ENCODE measurements at places on chromosomes 16 and 17.

GRCh38 chr16:13864689-13865088, 55.3 kb upstream of the ERCC4 start:
- DNase-seq: no peak

GRCh38 chr17:31524926-31525800, 133.7 kb downstream of the RAB11FIP4 start:
- peak; percentile 47 for DNase-seq

- DNase-seq: no peak
Measured at GRCh38 chr17:5299383-5299782, 17.3 kb downstream of the RABEP1 start.

DNA sequence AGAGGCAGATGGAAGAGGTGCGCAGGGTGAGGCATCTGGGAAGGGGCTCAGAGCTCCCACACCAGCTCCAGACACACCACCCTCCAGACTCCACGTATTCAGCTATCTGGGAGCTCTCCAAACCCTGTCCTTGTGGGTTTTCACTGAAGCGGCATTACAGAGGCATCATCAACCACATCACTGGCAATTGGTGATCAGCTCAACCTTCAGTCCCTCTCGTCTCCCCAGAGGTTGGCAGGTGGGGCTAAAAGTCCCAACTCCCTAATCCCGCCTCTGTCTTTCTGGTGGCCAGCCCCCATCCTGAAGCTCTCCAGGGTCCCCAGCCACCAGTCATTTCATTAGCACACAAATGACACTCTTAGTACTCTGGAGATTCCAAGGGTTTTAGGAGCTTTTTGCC, 123.9 kb downstream of the KCNJ12 start:
- DNase-seq: no peak

GRCh38 chr17:3535253-3535995, 22.2 kb downstream of the TRPV3 start:
- DNase-seq: no peak

GRCh38 chr16:57764341-57765159, 29.0 kb downstream of the KATNB1 start:
- peak; percentile 35 for DNase-seq

DNA sequence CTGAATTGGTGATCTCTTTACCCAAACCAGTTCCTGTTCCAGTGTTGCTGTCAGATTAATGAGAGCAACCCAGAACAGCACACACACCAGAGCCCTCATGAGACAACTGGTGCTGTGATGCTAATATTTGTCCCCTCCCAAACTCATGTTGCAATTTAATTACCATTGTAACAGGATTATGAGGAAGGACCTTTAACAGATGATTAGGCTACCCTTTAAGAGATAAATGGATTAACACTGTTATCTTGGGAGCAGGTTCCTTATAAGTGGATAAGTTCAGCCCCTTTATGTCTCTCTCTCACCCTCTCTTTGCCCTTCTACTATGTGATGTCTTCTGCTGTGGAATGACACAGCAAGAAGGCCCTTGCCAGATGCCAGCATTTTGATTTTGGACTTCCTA, 1.1 kb upstream of the CCDC182 start:
- no peak for DNase-seq

DNA sequence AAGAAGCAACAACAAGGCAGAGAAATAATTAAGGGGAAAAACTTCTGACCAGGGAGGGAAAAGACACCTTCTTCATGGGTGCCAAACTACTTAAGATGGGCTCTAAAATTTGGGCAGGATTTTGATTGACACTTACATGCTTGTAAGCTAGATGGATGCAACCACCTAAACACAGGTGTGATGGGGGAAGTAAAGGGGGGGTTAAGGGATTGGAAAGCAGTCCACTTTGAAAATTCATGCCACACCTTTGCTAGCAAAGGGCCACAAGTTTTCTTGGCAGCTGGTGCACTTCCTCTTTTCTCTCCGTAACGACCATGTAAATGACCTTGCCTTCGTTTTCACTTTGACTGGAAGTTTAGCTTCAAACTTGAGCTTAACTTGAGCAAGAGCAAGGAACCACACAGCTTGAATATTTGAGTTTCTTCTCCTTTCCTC, 14.3 kb upstream of the PRKAR1A start:
- DNase-seq: no peak

DNA sequence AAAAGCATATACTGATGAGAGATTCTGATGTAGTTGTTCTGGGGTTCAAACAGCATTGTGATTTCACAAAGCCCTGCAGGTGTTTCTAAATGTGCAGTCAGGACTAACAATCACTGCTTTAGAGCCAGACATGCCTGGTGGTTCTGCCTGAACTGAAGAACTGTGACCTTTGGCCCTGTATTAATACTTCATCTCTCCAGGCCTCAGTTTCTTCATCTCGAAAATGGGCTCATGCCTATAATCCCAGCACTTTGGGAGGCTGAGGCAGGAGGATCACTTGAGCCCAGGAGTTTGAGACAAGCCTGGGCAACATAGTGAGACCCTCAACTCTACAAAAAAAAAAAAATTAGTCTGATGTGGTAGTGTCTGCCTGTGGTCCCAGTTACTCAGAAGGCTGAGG, 3.9 kb downstream of the DNAI2 start:
- DNase-seq: no peak

DNA sequence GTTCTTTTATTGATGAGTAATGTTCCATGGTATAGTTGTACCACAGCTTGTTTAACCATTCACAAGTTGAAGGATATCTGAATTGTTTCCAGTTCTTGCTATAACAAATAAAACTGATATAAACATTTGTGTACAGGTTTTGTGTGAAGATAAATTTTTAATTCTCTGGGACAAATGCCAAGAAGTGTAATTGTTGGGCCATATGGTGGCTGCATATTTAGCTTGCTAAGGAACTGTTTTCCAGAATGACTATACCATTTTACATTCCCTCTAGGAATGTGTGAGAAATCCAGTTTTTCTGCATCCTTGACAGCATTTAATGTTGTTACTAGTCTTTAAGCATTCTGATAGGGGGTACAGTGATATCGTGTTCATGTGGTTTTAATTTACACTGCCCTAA, 368.5 kb downstream of the KIF2B start:
- no peak for DNase-seq

- DNase-seq: no peak
Measured at GRCh38 chr16:78065319-78065718, 34.1 kb upstream of the WWOX start.

GRCh38 chr16:56195151-56195550, 3.9 kb downstream of the GNAO1 start:
- no peak for DNase-seq

DNA sequence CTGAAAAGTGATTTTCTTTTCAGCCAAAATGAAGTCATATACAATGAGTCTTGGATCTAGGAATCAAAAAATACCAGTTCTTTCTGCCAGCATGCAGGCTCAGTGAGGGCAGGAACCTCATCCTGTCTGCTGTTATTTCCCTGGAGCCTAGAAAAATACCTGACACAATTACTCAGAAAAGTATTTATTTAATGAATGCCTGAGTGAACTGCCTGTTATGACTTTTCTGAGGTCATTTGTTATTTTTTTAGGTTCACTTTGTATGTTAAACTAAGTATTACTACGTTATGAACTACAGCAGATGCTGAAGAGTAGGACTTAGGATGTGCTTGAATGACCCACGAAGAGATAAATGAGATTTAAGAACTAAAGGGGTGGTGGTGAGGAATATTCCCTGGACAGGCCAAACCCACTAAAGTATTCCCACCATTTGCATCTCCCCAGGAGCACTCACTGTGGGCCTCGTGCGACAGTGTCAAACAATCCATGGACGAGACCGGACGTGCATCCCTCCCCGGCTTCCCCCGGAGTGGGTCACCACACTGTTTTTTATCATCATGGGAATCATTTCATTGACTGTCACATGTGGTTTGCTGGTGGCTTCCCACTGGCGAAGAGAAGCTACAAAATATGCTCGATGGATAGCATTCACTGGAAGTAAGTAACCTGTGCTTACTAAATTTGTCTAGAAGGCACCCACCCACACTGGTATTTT, 17.1 kb upstream of the VWA3A start:
- no peak for DNase-seq

GRCh38 chr16:56389554-56389953, 35.8 kb downstream of the AMFR start:
- peak; percentile 87 for DNase-seq

DNA sequence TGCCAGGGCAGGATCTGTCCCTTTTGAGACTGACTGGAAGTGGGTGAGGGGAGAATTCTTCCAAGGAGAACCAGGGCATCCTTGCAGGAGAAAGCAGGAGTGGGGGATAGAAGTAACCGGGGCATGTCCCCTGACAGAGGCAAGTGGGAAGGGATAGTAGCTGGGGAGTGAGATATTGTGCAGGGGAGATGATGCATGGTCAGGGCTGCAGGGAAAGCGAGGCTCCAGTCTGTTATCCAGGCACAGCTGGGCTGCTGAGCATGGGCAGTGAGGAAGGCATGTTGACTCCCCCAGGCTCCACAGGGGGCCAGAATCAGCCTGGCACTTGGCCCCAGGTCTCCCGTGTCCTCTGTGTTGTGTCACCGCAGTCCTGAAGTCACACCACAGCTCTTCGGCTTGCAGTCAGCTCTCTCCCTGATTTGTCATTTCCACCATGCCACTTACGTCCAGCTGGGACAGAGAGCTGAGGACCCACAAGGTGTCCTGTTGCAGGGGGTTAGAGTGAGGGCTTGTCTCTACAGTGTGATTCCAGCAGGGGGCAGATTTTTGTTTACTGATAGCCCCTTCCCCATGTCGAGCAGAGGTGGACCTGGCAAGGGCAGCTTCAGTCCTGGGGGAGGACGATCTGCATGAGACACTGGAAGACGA, 40.9 kb downstream of the B9D1 start:
- no peak for DNase-seq

GRCh38 chr17:34764716-34765115, 185.3 kb downstream of the TMEM132E start:
- DNase-seq: no peak

DNA sequence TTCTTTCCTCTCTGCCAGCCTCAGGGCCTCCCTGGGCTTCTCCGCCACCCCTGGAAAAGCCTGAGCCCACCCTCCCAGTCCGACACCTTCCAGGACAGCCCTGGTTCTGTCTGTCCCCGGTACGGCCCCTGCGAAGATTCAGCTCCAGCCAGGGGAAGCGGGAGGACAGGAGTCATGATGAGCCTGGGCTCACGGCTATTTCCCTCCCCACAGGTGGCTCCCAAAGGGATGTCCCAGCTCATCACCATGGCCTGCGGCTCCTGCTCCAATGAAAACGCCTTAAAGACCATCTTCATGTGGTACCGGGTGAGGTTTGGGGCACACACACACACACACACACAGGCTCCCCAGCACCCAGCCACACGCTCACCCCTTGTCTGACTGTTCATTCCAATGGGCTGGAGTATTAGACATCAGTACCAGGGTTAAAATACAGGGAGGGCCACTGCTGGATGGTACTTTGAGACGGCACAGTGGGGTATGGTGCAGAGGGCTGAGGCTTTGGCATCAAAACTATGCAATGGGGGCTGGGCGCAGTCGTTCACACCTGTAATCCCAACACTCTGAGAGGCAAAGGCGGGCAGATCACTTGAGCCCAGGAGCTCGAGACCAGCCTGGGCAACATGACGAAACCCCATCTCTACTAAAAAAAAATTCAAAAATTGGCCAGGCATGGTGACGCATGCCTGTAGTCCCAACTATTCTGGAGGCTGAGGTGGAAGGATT, 32.8 kb downstream of the TMEM186 start:
- DNase-seq: no peak

- DNase-seq: no peak
Measured at GRCh38 chr17:66746736-66747135, 88.2 kb upstream of the CACNG5 start.

DNA sequence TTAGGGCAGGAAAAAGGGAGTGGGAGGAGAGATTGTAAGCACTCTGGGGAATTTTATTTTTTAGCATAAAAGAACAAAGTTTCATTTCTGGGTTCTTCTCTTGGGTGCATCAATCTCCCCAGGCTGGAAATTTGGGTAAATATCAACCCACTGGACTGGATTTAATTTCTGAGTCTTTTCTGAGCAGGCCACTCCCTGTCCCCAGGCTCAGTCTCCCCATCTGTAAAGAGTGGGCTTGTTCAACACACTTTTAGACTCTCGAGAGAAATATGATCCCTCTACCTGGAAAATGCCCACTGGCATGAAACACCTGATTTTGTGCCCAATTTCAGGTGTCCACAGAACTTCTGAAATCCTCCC, 617 bp upstream of the VTN start:
- DNase-seq: no peak

DNA sequence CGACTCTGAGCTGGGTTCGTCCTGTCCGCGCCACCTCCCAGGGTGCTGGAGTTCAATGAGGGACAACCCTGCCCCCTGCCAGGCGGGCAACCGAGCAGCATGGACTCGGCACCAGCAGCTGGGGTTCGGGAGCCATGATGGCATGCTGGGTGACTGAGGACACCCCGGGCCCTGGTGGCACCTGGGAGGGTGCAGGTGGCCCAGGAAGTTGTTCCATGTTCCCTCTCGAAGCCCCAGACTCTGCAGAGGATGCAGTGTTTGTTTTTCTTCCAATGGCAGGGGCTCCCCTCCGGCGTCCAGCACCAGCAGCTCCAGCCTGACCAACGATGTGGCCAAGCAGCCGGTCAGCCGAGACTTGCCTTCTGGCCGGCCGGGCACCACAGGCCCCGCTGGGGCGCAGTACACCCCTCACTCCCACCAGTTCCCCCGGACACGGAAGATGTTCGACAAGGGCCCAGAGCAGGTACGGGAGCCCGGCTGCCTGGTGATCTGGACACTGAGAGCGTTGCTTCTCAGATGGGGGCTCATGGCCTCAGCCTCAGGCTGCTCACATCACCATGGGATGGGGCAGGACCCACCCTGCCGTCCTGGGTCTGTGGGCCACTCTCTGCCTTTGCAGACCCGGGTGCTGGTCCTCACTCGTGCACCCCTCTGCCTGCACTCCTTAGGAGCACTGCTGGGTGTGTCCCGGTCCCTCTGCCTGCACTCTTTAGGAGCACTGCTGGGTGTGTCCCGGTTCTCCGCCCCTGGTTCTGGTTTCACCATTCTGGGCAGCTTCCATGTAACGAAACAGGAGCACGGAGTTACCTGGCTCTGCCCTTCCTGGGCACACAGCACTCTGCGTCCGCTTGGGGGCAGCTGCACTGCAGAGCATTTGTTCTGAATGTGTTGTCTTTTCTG, 68.2 kb upstream of the CHMP6 start:
- DNase-seq: no peak

DNA sequence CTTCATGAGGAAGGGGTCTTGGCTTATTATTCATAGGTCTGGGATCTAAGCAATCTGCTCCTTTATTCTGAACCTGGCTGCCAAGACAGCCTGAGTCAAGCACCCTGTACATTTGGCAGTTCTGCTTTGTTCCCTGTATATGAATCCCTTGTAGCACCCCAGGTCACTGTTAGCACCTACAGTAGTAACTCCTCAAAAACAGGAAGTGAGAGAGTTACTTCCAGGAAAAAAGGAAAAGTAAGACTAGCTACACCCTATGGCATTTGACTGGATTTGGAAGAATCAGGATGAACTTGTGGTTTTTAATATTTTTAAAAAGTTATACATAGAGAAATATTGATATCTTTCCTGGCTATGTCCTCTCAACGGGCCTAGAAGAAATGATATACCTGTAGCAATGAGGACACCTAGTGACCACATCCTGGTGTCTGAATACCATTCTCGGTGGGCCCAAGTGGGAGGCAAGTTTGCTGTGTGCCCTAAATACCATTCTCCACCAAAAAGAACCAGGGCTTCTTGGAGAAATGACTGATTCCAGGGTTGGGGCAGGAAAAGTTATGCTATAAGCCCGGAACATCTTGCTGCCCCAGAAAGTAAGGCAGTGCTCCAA, 9.9 kb downstream of the ANKRD40 start:
- no peak for DNase-seq
